Left ventricle myocardium inferior (tissue), 1 donor: ENCODE measurements at places on chromosomes 11 and 22. TPM values are rescaled to one million over a fixed set of nuclear protein-coding genes. Genes with fewer than 3 reads are reported as not detected.

DNA sequence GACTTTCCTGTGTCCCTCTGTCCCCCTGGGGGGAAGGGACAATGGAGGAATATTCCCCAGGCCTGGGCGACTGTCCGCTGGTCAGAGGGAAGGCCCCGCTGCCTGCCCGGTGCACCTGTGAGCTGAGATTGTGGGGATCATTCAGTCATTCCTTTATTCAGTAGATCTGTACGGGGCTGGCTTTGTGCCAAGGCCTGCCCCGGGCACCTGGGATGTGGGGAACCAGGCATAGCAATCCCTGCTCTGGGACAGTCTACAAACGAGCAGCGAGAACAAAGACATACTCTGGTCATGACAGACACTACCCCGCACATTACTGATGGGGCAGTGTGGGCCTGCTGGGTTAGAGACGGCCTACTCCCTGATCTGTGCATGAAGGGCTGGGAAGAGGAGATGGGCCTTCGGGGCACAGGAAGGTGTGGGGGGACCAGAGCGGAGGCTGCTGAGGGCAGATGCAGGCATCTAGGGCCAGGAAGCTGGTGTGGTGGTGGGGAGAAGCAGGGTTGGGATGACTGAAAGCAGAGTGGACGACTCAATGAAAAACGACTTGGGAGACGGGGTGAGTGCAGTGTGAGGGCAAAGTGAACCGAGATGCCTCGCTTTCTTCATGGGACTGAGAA, 1.8 kb upstream of the MYO7A start:
- H3K36me3 ChIP-seq, result no peaks in the 10 kb centered on the region
- no peak for DNase-seq
- no peak overlapping the region for H3K27ac ChIP-seq
- peaks cover 13% of the 10 kb centered on the region for H3K27me3 ChIP-seq
- peaks cover 37% of the 10 kb centered on the region for H3K4me1 ChIP-seq

DNA sequence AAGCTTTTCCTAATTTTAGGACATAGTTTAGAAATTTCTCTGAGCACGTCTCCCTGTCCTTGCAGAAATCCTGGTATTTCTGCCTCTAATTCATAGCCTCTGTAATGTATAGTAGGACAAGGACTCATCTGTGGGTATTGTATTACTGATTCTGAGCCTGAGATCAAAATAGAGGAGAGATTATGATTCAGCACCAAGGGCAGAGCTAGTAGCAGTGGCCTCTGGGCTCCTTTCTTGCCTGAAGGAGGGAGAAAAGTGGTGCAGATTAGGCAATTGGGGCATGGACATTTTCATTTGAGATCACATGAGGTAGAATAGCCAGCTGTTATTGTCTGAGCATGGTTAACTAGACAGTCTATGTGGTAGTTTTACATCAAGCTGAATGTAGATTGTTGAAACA, 2.8 kb downstream of the MADD start:
- H3K27ac ChIP-seq, result peak overlapping the region; percentile 98
- peaks cover 36% of the 10 kb centered on the region for H3K36me3 ChIP-seq
- H3K27me3 ChIP-seq, result no peaks in the 10 kb centered on the region
- H3K4me3 ChIP-seq, result peak overlapping the region; percentile 83

GRCh38 chr22:25747245-25747944, 5.4 kb downstream of the MYO18B start:
- no peaks in the 10 kb centered on the region for H3K36me3 ChIP-seq
- peaks cover 72% of the 10 kb centered on the region for H3K4me1 ChIP-seq
- peak overlapping the region; percentile 74 for H3K27ac ChIP-seq
- H3K27me3 ChIP-seq, result no peaks in the 10 kb centered on the region

DNA sequence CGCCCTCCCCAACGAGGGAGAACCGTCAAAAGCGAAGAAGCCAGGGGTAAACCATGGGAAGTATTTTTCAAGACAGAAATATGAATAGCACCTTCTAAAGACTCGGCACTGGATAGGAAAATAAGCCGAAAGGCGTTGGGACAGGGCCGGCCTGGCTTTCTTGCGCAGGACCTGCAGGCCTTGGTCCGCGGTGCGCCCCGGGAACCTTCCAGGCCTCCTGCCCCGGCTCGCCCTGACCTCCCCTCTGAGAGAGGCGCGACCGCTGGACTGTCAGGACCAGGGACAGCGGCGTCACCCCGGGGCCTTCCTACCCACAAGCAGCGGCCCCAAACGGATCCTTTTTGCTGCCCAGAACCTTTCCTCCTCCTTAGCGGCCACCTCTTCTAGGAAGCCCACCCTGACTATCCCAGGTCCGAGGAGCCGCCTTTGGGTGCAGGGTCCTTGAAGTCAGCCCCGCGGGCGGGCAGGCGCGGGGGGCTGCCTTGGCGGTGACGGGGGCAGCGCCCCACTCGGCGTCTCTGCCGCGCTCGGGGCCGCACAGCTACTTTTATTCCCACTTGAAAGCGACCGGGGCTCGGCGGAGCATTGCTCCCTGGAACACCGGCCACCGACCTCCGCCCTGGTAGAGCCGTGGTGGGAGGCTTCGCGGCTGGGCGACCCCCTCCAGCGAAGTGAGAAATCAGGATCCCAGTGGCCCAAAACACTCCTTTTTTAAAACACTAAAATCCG, 650 bp upstream of the MAPK11 start:
- peak overlapping the region; percentile 67 for H3K4me3 ChIP-seq
- peaks cover 10% of the 10 kb centered on the region for H3K36me3 ChIP-seq
- peaks cover 11% of the 10 kb centered on the region for H3K27me3 ChIP-seq

DNA sequence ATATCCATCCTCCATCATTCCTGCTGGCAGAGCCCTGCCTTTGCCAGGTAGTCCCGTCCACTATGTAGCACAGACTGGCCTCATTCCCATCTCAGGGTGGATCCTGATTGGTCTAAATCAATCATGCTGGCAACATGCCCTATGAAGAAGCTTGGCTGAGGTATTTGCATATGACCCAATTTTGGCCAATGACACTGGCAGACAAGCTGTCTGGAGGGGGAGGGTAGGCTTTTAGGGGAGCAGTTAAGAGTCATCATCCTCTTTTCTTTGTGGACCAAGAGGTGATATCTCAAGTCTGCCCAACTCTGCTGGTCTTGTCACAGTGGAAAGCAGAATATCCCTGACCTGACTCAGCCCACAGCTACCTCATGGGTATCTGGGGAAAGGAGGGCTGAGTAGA, 5.1 kb downstream of the CCDC89 start:
- H3K36me3 ChIP-seq, result no peaks in the 10 kb centered on the region
- no peak overlapping the region for H3K4me3 ChIP-seq
- H3K27me3 ChIP-seq, result no peaks in the 10 kb centered on the region
- peaks cover 39% of the 10 kb centered on the region for H3K4me1 ChIP-seq
- no peak overlapping the region for H3K27ac ChIP-seq

DNA sequence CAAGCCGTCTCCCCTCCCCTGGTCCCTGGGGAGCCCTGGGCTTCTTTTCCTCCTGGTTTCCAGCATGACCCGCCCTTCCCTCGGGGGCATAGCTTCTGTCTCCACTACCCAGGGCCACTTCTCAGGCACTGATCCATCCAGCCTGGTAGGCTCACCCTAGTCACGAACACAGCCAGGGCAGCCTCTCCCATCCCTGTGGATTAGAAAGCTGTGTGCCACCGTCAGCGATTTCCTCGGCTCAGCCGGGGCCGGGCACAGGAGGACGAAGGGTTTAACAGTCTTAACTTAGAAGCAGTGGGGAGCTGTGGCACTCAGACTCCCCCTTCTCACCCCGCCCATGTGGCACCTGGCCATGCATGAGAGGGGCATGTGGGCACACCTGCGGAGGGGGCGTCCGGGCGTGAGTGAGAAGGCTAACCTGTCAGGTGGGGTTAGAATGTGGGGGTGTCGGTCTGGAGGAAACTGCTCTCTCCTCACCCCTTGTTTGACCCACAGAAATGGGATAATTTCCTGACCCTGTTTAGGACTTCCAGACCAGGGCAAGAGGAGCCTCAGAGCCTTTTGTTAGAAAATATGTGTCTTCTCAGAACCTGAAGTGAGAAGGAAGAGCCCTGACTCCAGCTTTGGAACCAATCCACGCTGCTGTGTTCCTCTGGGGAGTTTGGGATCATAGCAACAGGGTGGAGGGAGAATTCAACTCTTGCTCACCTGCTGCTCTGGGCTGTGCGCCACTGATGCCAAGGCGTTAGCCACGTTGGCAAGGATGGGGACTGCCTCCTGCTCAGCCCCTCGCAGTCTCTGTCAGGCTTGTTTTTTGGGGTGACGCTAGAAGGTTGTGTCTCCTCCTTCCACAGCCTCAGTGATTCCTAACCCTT, 14.6 kb downstream of the GLB1L2 start:
- DNase-seq, result no peak
- H3K36me3 ChIP-seq, result no peaks in the 10 kb centered on the region
- H3K27ac ChIP-seq, result no peak overlapping the region
- H3K27me3 ChIP-seq, result peaks cover 73% of the 10 kb centered on the region
- H3K4me3 ChIP-seq, result no peak overlapping the region
- no peaks in the 10 kb centered on the region for H3K4me1 ChIP-seq

- no peak overlapping the region for H3K27ac ChIP-seq
- peaks cover 13% of the 10 kb centered on the region for H3K4me1 ChIP-seq
- no peak overlapping the region for H3K4me3 ChIP-seq
- no peaks in the 10 kb centered on the region for H3K36me3 ChIP-seq
- no peaks in the 10 kb centered on the region for H3K27me3 ChIP-seq
Measured at GRCh38 chr11:130631119-130631518, 182.7 kb downstream of the ADAMTS15 start.

- no peaks in the 10 kb centered on the region for H3K27me3 ChIP-seq
- H3K36me3 ChIP-seq, result no peaks in the 10 kb centered on the region
- peak overlapping the region; percentile 98 for H3K27ac ChIP-seq
- no peak for DNase-seq
- peaks cover 79% of the 10 kb centered on the region for H3K4me1 ChIP-seq
Measured at GRCh38 chr22:46739094-46739870, 1.2 kb upstream of the CERK start.

DNA sequence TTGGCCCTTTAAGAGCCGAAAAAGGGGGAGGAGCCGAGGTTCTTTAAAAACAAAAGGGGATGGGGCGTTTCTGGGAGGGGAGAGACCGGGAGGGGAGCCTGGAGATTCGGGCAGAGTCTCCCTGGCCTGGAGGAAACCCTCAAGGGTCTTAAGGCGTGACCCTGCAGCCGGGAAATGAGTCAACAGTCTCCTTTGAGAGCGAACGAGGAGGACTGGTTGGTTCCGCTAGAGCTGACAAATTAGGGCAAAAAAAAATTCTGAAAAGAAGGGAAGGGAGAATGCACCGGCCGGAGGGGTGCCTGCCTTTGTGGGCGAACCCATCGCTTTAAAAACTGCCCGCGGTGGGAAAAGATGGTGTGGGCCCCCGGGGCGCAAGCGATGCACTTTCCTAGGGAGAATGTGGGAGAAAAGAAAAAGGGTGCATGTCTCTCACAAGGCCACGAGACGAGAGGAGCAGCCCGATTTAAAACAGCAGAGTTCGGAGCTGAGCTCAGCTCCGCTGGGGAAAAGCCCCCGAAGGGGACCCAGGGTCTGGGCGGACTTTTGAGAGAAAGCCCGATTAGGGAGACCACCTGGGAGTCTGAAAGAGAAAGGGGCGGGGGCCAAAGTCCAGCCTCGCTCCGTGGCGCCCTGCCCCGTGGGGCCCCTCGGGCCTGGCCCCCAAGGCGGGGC, 874 bp downstream of the ZFTA start:
- peak overlapping the region; percentile 91 for H3K27ac ChIP-seq
- H3K27me3 ChIP-seq, result no peaks in the 10 kb centered on the region
- peak; percentile 63 for DNase-seq
- H3K4me1 ChIP-seq, result peaks cover 66% of the 10 kb centered on the region

- no peaks in the 10 kb centered on the region for H3K36me3 ChIP-seq
- H3K27me3 ChIP-seq, result peaks cover under 1% of the 10 kb centered on the region
- peak overlapping the region; percentile 98 for H3K27ac ChIP-seq
- peak overlapping the region; percentile 92 for H3K4me3 ChIP-seq
- no peak for DNase-seq
Measured at GRCh38 chr11:61162092-61162941, 1.1 kb upstream of the VPS37C start.

DNA sequence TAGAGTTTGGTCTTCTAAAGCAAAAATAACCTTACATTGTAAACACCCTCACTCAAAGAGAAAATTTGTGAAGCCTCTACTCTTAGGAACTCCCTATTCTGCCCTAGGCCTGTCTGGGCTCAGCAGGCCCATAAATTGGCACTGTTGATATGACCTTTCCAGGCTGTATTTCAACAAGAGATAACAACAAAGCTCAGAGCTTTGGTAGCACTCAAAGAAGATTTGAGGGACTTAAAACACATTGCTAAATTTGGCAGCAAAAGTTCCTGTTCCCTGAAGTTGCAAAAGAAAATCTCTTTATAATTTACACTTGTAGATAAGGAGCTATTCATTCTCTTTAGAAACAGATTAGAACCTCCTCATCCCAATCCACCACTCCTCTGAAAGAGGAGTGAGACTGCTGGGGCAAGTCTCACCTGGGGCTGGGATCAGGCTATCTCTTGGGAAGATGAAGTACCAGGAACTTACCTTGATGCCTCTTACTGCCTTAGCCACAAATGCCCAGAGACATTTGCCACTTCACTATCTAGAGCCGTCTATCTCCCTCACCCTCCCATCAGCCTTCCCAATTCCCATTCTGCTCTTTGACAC, 110.4 kb upstream of the AKIP1 start:
- peak overlapping the region; percentile 51 for H3K27ac ChIP-seq
- peaks cover 4% of the 10 kb centered on the region for H3K36me3 ChIP-seq
- H3K4me1 ChIP-seq, result peaks cover 78% of the 10 kb centered on the region
- H3K4me3 ChIP-seq, result no peak overlapping the region
- no peaks in the 10 kb centered on the region for H3K27me3 ChIP-seq
- DNase-seq, result no peak

GRCh38 chr11:83493917-83494316, 207.8 kb upstream of the CCDC90B start:
- DNase-seq, result no peak
- H3K4me1 ChIP-seq, result no peaks in the 10 kb centered on the region
- no peak overlapping the region for H3K4me3 ChIP-seq
- no peaks in the 10 kb centered on the region for H3K27me3 ChIP-seq
- no peaks in the 10 kb centered on the region for H3K36me3 ChIP-seq
- H3K27ac ChIP-seq, result no peak overlapping the region

GRCh38 chr22:39365492-39365780, 15.6 kb downstream of the SYNGR1 start:
- H3K36me3 ChIP-seq, result no peaks in the 10 kb centered on the region
- H3K4me1 ChIP-seq, result peaks cover 23% of the 10 kb centered on the region
- no peaks in the 10 kb centered on the region for H3K27me3 ChIP-seq
- DNase-seq, result no peak

MYOD1 gene
- total RNA-seq, result not detected

P2RY6 gene
- 2.2 TPM for total RNA-seq

MICAL3 gene
- total RNA-seq, result 92.5 TPM

CRACR2B gene
- 23.2 TPM for total RNA-seq

CYP2D6 gene
- 0.16 TPM for total RNA-seq

DGCR8 gene
- total RNA-seq, result 16.8 TPM

YPEL4 gene
- total RNA-seq, result 0.55 TPM

HIRA gene
- total RNA-seq, result 18.1 TPM
